ENCODE measurements at places on chromosomes 1 and 21.

GRCh38 chr21:15352009-15352408, 287.2 kb upstream of the NRIP1 start:
- DNase-seq: no peak

DNA sequence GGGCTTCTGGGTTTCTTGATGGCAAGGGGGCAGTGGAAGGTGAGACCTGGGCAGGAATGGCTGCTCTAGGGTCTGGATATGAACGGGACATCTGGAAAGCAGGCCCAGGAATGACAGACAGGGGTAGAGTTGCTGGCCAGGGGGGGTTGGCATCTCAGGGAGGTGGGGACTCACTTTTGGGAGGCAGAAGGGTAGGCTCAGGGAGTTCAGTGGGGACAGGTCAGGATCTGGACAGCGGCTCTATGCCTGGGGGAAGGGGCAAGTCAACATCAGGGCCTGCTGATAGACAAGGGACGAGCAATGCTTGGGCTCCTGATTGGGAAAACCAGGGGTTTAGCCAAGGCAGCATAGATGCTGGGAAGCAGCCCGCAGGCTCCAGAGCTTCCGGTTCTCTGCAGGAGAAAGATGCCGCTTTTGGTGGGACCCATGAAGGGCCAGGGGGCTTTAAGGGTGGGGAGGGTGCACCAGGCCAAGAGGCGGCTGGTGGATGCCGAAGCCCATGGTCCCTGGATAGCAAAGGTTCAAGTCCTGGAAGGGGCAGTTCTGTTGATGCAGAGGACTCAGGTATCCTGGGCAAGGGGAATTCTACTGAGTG, 21.9 kb downstream of the IGFN1 start:
- DNase-seq: no peak

DNA sequence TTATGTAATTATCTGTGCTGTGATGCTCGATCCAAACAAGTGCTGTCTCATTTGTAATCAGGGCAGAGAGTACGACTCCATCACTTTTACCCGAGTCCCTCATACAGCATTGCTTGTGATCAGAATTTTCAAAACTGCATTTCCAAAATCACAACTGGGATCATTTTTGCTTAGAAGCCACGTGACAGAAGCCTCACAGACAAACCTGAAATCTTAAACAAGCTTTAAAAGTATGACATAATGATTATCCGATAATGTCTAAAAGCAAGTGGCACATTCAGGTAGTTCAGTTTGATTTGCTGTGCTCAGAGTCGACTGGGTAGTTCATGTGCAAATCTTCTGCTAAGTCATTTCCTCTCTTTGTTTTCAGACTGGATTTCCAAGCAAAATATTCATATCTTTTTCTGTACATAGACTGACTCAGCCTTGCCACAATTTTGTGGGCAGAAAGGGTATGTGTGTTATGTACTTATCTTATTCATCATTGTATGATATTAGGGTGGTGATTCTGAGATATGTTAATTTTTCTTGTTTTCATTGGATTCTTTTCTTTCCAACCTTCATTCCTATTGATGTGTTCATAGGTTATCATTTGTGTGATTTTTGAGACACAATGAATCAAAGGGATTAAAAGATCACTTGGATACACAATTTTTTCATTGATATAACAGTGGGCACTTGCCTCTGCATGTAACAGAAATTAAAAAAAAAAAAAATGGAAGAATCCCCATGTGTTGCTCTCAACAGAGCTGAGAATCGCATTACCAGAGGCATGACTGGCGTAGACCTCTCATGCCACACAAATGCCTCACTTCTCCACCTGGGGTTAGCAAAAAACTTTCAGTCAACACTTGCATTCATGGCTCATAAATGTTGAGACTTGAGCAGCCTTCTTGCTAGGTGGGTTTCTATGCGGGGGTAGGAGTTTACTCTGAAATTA, 355.7 kb downstream of the LTN1 start:
- DNase-seq: no peak

GRCh38 chr1:8082945-8083344, 56.8 kb upstream of the ERRFI1 start:
- no peak for DNase-seq

DNA sequence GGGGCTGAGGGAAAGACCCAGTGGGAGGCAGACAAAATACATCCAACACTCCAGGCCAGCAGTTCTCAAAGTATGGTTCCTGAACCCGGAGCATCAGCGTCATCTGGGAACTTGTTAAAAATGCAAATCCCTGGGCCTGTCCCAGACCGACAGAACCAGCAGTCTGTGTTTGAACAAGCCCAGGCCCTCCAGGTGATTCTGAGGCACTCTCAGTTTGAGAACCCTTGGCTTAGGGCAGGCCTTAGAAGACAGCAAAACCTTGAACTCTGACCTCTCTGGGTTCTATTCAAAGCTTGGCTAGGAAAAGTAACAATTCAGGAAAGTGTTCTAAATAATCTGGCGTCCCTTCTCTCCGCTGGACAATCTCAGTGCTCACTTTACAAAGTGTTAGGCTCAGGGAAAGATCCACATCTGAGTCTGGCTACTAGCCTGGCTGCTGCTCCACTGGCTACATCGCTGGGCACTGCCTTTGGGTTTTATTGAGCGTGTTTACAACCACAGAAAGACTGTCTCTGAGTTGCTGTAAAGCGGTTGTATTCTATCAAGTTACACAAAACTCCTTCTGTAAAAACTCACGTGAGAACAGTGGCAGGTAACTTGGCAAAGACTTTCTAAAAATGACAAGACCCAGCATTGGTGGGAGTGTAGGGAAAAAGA, 166.1 kb downstream of the HIVEP3 start:
- DNase-seq: no peak

- no peak for DNase-seq
Measured at GRCh38 chr1:41278076-41278475, 36.0 kb upstream of the SCMH1 start.

GRCh38 chr21:35521293-35521692, 472.2 kb upstream of the RUNX1 start:
- DNase-seq: no peak

DNA sequence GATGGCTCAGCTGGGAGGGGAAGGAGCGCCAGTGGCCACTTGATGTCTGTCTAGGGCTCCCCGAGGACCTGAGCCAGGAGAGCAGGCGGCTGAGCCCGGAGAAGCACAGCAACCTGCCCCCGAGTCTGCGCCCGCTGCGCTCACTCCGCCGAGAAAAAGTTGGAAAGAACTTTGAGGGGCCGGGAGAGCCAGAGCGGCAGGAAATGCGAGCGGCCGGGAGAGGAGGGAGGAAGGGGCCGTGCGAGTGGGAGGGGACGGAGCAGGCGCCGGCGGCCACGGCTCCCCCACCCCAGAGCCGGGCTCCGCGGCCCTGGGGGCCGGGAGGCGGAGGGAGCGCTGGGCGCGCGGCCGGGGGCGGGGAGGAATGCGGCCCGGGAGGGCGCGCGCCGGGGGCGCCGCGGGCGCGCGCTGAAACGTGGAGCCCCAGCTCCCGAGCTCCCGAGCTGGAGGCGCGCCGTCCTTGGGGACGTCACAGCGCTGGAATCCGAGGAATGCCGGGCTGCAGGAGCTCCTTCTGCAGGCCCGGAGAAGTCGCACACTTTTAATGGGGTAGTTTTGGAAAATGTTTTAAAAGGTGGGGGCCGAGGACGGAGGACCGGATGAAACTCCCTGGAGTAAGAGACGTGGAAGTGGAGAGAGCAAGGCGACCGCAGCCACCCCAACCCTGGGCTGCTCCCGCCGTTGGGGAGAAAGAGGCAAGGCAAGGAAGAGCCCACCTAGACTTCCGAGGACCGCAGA, at the start of gene PTPN14:
PTPN14 (minus strand) TSS at position 167 of the 738 bp plus-strand sequence. CDS start 86,799 bp downstream, outside the sequence.
- DNase-seq: peak; percentile 51

DNA sequence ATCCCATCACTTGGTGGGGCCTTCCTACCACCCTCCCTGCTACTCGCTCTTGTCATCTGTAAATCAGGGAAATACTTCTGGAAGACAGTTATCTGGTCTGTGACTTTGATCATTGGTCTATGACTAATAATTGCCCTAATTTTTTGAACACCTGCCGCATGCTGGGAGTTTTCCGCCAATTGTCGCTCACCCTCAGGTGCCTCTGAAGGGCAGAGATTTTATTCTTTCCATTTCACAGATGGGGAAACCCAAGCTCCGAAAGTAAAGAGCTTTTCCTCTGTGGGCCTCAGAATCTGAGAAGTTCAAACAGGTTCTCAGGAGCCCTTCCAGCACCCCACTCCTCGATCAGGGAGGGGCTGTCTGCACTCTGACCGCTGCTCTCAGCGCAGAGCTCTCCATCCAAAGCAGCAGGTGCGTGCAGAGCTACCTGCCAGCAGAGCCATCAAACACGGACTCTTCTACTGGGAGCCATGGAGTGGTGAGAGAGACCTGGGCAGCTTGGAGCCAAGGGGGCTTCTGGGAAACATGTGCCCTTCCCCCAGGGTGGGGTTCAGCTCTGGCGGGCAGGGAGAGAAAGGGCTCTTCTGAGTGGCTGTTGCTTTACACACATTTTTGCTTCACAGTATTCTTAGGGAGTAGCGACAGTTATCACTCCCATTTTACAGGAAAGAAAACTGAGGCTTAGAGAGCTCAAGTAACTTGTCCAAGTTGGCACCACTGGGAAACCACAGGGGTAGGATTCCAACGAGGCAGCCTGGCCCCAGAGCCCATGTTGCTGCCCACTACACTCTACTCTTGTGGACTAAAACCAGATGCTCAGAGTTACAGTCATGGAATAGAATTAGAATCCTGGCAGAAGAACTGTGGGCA, 5.8 kb upstream of the RUNX3 start:
- no peak for DNase-seq

- no peak for DNase-seq
Measured at GRCh38 chr1:52216907-52217458, 75.1 kb downstream of the ZFYVE9 start.

GRCh38 chr1:6281511-6282402, 20.9 kb upstream of the GPR153 start:
- no peak for DNase-seq
